ENCODE measurements at places on chromosomes 2 and 18. TPM values are rescaled to one million over a fixed set of nuclear protein-coding genes. Genes with fewer than 3 reads are reported as not detected.

GRCh38 chr2:142291969-142292368, 161.2 kb upstream of the LRP1B start:
- H3K27me3 ChIP-seq = no peaks in the 10 kb centered on the region
- H3K27ac ChIP-seq = no peak overlapping the region
- no peaks in the 10 kb centered on the region for H3K4me1 ChIP-seq
- no peaks in the 10 kb centered on the region for H3K36me3 ChIP-seq

GRCh38 chr18:62001396-62001795, 108.6 kb upstream of the RNF152 start:
- no peak overlapping the region for H3K27ac ChIP-seq
- no peak overlapping the region for H3K4me3 ChIP-seq
- DNase-seq = no peak
- H3K27me3 ChIP-seq = no peaks in the 10 kb centered on the region

- no peaks in the 10 kb centered on the region for H3K27me3 ChIP-seq
- no peak overlapping the region for H3K4me3 ChIP-seq
- H3K4me1 ChIP-seq = no peaks in the 10 kb centered on the region
- H3K36me3 ChIP-seq = no peaks in the 10 kb centered on the region
- DNase-seq = no peak
- no peak overlapping the region for H3K27ac ChIP-seq
Measured at GRCh38 chr2:84132370-84132769, 326.7 kb downstream of the SUCLG1 start.

DNA sequence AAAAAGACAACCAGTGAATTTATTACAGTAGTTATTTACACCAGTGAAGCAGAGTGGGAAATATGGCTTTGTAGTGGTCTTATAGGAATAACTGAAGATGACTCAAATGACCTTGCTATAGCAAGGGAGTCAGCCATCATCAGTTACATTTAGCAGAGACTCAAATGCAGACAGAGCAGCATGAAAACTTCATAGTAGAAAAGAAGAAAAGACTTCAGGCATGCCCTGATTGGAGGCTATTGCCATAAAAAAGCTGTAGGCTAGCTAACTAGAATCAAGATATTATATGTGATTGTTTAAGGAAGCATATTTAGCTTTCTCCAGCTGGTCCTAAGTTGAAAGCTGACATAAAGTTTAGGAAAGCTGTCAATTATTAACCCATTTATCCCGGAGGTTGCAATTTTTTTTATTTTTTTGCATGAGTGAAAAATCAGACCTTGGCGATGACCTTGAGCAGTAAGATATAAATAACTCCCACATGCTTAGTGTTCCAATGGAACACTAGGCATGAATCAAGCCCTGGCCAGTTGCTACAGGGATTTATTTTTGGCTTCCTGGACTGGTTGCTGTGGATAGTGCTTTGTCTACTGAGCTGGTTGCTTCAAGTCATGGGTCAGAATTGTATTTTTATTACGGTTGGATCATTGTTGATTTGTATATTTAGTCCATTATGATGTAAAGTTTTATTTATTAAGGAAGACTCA, 675.6 kb upstream of the VRK2 start:
- H3K27me3 ChIP-seq = no peaks in the 10 kb centered on the region
- H3K4me1 ChIP-seq = no peaks in the 10 kb centered on the region
- H3K4me3 ChIP-seq = no peak overlapping the region
- no peak for DNase-seq

DNA sequence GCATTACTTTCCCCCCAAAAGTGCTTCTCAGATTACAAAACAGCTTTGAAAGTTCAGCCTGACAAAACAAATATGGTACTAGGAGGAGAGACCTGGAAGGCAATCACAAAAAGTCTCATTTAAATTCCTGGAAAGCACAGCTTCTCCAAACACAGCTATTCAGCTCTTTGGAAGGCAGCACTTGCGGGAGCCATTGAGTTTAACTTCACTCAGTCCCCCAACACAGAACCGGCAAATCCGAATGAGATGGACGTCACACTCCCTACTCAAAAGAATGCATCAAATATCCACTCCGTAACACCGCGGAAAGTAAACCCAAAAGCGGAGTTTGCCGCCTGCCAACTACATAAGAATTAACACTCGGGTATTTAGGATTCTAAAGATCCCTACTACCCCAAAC, 638 bp downstream of the ST6GAL2 start:
- no peak overlapping the region for H3K27ac ChIP-seq
- no peak for DNase-seq
- no peaks in the 10 kb centered on the region for H3K27me3 ChIP-seq
- H3K36me3 ChIP-seq = no peaks in the 10 kb centered on the region

DNA sequence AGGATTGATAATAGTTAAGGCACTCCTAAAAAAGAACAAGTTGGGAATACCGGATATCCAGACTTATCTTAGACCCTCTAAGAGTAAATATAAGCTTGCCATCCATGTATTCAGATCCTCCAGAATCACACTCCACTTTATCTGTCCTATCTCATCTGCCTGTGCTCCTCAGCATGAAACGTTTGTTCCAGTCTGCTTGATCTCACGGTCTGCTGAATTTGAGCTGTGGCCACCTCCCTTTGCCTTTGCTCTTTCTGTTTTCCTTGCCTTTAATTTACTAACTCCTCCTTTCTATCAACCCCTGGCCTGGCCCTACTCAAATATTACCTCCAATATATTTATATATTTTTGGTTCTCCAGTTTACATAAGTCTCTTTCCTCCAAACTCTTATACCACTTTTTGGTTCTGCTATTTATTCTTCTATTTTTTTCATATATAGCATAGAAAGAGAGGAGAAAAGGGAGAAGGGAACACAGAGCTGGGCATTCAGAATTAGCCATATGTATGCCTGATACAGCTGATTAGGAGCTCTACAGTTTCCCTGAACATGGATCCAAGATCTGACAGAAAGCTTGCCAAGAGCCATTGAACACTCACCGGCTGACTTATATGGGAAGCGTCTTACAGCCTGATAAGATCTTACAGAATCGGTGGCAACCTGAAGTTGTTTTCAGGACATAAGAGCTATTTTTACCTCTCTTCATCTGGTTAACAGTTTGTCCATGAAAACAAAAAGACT, 21.8 kb upstream of the DNAJC27 start:
- H3K27ac ChIP-seq = no peak overlapping the region
- H3K4me1 ChIP-seq = no peaks in the 10 kb centered on the region
- no peak for DNase-seq
- no peak overlapping the region for H3K4me3 ChIP-seq
- no peaks in the 10 kb centered on the region for H3K27me3 ChIP-seq

DNA sequence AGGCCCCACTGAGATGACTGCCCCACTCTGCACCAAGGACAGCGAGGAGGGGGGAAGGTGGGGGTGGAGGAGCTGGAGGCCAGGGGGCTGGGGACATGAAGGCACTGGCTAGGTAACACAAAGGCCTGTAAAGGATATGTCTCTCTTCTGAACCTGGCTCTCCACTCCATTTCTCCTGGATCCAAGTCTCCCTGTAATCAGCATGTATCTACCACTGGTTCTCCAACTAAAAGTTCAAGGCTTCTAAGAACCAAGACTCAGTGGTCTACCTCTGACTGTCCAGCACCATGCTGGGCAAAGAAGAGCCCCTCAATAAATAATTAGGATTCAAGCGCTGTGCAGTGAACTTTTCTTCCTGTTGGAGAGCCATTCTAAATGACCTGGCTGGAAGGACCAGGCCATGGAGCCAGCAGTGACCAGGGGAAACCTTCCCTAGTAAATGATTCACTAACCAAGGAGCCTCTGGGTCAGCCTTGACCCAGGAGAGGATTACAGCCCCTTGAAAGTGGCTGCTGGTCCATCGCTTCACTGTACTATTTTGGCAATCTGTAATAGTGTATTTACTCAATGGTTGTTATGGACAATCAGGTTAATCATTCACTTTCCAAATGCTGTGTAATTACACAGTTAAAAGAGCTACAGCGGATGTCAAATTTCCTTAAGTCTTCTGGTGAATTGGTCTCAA, 73.2 kb downstream of the BCL11A start:
- no peaks in the 10 kb centered on the region for H3K27me3 ChIP-seq
- no peak overlapping the region for H3K4me3 ChIP-seq
- no peak overlapping the region for H3K27ac ChIP-seq
- H3K4me1 ChIP-seq = no peaks in the 10 kb centered on the region

DNA sequence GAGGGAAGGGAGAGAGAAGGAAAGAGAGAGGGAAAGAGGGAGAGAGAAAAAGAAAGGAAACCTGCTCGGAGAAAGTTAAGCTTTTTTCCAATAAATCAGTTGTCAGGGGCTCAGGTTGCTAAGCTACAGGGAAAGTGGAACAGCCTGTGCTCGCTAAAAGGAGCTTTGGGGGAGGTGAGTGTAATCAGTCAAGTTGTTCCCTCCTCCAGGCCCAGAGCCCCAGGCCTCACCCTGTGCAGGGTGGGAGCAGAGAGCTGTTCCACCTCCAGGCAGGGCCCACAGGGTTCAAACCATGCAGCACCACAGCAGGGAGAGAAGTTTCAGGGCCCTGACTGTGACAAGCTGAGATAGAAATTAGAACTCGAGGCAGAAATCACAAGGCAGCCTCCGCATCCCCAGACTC, 56.4 kb upstream of the PPP1CB start:
- no peaks in the 10 kb centered on the region for H3K36me3 ChIP-seq
- H3K4me3 ChIP-seq = no peak overlapping the region
- H3K27ac ChIP-seq = no peak overlapping the region
- DNase-seq = no peak
- H3K4me1 ChIP-seq = no peaks in the 10 kb centered on the region

DNA sequence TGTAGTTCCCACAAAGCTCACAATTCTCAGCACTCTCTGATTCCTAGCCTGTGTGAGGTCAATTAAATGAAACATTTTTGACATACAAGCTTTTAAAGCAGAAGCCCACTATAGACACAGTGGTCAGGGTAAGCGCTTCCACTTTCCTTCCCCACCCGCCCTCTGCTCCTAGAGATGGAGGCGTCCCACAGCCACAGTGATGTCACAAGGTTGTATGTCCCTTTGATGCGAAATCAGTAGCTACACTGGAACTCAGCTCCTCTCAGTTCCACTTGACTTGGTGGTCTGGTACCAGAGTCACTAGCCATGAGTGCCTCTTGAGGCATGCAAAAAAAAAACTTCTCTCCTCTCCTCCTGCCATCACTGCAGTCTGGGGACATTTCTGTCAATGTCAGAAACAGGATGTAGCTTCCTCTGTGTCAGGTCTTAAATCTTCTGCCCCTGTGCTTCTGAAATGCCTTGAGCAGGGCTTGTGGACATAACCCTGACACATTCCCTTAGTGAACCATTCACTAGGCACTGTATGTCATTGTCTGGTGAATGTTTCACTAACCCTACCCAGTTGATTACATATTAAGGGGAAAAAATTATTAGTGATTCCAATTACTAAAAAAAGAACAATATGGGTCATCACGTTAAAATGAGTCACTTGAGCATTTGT, 7.8 kb downstream of the SULT1C4 start:
- H3K27ac ChIP-seq = no peak overlapping the region
- H3K36me3 ChIP-seq = no peaks in the 10 kb centered on the region
- H3K4me1 ChIP-seq = no peaks in the 10 kb centered on the region
- no peaks in the 10 kb centered on the region for H3K27me3 ChIP-seq
- DNase-seq = no peak

DNA sequence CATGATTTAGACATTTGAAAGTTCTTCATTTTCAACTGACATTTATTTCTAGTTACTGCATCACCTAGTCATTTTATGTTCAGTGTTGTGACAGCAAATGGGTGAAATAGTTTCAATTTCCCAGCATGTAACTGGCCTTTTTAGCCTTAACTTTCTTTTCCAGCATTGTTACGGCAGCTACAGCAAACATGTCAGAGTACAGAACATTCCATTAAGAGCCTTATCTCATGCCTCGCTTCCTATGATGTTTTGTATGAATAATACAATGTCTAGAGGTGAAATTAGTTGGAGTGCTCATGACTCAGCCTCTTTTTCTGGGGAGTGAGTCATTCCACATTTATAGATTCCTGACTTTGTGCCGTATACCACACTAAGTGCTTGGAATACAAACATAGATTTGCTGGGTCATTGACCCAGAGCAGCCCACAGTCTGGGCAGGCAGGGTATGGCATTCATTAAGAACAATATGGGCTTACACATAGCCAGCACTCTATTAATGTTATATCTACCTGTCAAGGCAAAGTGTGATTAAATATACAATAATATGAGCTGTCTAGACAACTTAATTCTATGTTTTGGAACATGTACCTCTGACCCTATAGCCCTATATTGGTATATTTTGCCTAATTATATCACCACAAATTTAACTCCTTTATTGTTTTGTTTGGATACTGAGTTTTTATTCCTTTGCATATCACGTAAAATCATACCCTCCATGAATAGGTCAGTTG, 72.2 kb downstream of the MAP2 start:
- no peaks in the 10 kb centered on the region for H3K27me3 ChIP-seq
- H3K4me3 ChIP-seq = no peak overlapping the region
- no peaks in the 10 kb centered on the region for H3K36me3 ChIP-seq
- DNase-seq = no peak
- peak overlapping the region; percentile 3 for H3K27ac ChIP-seq

DNA sequence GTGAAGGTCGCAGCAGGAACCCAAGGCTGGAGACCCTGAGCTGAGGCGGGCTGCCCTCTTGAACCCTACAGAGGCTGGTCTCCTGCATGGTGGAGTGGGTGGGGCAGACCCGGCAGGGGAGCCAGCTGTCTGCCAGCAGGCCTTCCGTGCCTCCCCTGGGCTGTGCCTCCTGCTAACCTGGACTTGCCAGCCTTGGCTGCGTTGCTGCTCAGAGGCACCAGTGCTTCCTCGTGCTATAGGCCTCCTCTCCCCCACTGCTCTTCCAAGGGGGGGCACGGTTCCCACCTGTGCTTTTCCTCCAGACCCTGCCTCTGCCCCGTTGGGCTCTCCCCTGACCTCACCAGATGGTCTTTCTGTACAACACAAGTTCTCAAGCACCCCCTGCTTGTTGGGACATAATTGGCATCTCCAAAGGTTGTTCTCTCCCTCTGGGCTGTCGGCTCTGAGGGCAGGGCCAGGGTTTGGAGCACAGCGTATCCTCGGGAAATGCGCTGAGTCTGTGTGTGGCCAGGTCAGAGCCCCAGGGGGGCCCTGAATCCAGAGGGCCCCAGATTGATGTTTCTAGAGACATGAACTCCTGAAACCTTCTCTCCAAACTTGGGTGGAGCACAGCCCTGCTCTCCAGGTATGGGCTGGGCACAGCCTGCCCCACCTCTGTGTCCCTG, 6.7 kb downstream of the ARHGEF4 start:
- H3K27me3 ChIP-seq = peaks cover 11% of the 10 kb centered on the region
- no peak overlapping the region for H3K27ac ChIP-seq
- H3K4me1 ChIP-seq = no peaks in the 10 kb centered on the region

- H3K27ac ChIP-seq = no peak overlapping the region
- no peak overlapping the region for H3K4me3 ChIP-seq
- DNase-seq = no peak
- no peaks in the 10 kb centered on the region for H3K4me1 ChIP-seq
- no peaks in the 10 kb centered on the region for H3K36me3 ChIP-seq
- H3K27me3 ChIP-seq = no peaks in the 10 kb centered on the region
Measured at GRCh38 chr2:5940596-5941535, 248.7 kb downstream of the SOX11 start.

- no peaks in the 10 kb centered on the region for H3K27me3 ChIP-seq
- DNase-seq = no peak
- no peak overlapping the region for H3K27ac ChIP-seq
- H3K4me3 ChIP-seq = no peak overlapping the region
- no peaks in the 10 kb centered on the region for H3K4me1 ChIP-seq
Measured at GRCh38 chr18:4284528-4284927, 170.6 kb downstream of the DLGAP1 start.

XIRP2 gene
- total RNA-seq = 1.8 TPM

SRD5A2 gene
- total RNA-seq = not detected

RTP5 gene
- not detected for total RNA-seq

GPR45 gene
- total RNA-seq = not detected

SERPINB5 gene
- not detected for total RNA-seq

KIAA1328 gene
- 28.4 TPM for total RNA-seq

GLI2 gene
- 14.9 TPM for total RNA-seq

SIX2 gene
- 4.9 TPM for total RNA-seq

Data from tibial nerve (tissue), 4 donors.